Mammary epithelial cell (primary cell): ENCODE measurements at places on chromosomes 16 and 17.
A peak's percentile ranks its signal among the peaks of the same experiment; 100 is the strongest.

DNA sequence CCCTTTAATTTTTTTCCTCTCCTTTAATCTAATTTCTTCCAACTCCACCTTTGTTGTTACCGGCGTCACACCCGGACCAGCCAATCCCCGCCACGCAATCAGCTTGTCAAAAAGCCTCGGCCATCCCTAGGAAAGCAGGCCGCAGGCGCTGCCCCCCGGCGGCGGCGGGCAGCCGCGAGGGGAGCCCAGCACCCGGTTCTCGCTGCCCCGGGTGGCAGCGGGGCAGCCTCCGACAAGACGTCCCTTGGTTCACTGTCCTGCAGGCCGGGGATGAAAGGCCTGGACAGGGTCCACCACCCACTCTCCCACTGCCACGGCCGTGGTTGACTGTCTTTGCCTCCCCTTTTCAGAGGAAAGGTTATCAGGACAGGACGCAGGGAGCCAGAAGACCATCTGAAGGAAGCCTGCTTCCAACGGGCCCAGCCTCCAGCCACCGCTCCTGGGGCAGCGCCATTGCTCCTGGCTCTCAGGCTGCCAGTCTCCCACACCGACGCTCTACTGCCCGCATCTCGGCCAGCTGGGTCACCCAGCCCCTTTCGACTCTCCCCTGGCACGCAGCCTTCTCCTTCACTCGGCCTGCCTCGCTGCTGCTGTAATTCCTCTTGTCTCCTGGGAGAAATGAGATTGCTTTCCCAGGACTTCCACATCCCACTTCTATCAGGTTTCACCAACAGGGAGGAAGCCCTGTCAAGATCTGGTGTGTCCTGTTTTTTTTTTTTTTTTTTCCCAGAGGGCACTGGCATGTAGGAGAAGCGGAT, 2.8 kb upstream of the UBTF start:
- peak; percentile 56 for DNase-seq

GRCh38 chr17:80774146-80774545, 217.5 kb upstream of the CHMP6 start:
- DNase-seq: no peak

- DNase-seq: no peak
Observed at GRCh38 chr17:17564896-17565295, 26.6 kb downstream of the PEMT start.

- DNase-seq: no peak
Observed at GRCh38 chr17:64064331-64064730, 43.9 kb upstream of the ICAM2 start.

GRCh38 chr17:72046643-72047612, 73.9 kb upstream of the SOX9 start:
- no peak for DNase-seq

GRCh38 chr16:56388209-56388608, 37.1 kb downstream of the AMFR start:
- peak; percentile 37 for DNase-seq

DNA sequence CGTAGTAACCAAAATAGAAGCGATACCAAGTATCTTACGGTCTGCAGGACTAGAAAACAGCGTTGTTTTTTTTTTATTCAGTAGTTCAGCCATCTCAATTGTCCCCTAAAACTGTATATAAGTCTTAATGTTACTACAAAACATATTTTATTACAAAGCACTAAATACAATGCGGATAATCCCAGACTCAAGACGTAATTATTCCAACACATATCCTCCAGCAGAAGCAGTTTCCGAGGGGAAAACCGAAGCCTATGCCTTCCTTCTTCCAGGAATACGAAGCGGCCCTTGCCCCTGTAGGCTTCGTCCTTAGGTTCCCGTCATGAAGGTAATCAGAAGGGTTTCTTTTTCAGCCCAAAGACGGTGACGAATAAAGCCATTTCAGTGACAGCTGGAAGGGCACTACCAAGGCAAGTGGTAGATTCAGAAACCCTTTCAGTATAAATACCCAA, 2.3 kb downstream of the TMEM107 start:
- no peak for DNase-seq
